ENCODE measurements at places on chromosomes 13 and 19. TPM values are rescaled to one million over a fixed set of nuclear protein-coding genes. Genes with fewer than 3 reads are reported as not detected.

TMC4 gene
- 0.43 TPM for total RNA-seq

AXL gene
- total RNA-seq: 126 TPM

GRIK5 gene
- not detected for total RNA-seq

FGF22 gene
- 0.16 TPM for total RNA-seq

GPC5 gene
- total RNA-seq: not detected

LGALS4 gene
- 0.09 TPM for total RNA-seq

All from bronchial smooth muscle cell (primary cell).